SJSA1 (cell line): ENCODE measurements at places on chromosomes 3 and 15.

- DNase-seq = no peak
These were observed 28.3 kb upstream of the MYZAP start for GRCh38 chr15:57563416-57563815.

- DNase-seq = no peak
These were observed 268.4 kb upstream of the CHRM5 start for GRCh38 chr15:33699691-33700447.

DNA sequence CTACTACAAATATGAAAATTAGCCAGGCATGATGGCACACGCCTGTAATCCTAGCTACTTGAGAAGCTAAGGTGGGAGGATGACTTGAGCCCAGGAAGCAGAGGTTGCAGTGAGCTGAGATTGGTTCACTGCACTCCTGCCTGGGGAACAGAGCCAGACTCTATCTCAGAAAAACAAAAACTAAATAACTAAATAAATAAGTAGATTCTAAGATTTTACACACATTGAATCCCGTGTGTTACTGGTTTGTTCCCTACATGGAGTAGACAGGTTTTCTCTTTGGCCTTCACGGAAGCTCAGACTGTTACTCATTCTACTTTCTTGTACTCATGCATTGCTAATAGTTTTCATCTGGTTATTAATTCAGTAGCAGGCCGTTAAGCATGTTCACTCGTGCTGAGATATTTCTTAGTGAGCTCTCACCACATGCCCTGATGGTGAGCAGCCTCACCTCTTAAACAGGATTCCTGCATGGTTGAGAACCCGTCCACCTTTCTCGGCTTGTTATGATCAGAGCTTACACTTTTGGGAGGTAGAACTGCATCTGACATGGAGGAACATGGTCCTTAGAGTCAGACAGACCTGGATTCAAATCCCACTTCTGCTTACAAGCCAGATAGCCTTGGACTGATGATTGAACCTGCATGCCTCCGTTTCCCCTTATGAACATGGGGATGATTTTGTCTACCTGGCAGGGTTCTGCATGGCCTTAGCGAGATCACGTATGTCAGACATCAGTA is 49.1 kb downstream of the CMTM7 start:
- no peak for DNase-seq

GRCh38 chr3:76554707-76555106 is 485.2 kb upstream of the ROBO2 start:
- DNase-seq = no peak

DNA sequence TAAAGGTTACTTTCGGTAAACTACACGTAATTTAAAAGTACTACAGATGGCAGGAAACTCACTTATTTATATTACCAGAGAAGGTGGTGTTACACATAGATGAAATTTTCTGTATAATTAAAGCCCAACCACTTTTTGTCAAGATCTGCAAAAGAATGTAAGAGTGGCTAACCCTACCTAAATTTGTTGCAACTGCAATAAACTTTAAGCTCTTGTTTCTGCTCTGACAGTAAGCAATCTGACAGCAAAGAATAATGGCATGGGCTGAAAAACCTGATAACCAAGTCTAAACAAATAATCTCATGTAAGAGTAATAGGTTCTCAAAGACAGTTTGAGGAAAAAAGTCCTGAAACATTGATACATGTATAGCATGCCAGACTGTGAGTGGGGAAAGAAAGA is 897.3 kb downstream of the TUSC7 start:
- no peak for DNase-seq

- DNase-seq = no peak
These were observed 503 bp downstream of the HLTF start for GRCh38 chr3:149085828-149086231.

DNA sequence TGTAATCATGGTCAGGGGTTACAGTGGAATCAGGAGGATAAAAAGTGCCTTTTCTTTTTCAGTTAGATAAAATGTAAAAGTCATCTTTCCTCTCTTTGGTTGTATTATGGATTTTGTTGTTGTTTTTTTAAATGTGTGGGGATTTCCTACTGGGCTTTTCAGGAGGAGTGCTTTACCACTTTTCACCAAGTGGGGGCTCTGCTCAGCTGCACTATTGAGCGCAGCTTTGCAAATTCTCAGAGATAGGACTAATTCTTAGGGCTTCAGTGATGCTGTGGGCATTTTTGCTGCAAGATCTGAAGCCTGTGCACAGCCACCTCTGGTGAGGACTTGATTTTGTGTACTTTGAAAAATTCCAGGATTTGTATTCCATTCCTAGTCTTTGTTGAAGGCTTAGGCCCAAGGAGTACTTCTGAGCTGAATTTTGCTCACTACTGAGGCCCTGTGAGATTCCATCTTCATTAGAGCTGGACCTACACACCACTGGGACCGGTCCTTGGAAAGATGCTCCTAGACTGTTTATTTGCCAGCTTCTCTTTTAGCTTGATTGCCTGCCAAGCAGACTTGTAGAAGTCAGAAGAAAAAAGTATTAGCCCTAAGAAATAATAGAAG is 7.5 kb downstream of the GNB5 start:
- DNase-seq = peak; percentile 28

- no peak for DNase-seq
These were observed 5.0 kb upstream of the MBNL1 start for GRCh38 chr3:152263711-152264110.

GRCh38 chr15:81029414-81030300 is 28.9 kb downstream of the TLNRD1 start:
- no peak for DNase-seq

DNA sequence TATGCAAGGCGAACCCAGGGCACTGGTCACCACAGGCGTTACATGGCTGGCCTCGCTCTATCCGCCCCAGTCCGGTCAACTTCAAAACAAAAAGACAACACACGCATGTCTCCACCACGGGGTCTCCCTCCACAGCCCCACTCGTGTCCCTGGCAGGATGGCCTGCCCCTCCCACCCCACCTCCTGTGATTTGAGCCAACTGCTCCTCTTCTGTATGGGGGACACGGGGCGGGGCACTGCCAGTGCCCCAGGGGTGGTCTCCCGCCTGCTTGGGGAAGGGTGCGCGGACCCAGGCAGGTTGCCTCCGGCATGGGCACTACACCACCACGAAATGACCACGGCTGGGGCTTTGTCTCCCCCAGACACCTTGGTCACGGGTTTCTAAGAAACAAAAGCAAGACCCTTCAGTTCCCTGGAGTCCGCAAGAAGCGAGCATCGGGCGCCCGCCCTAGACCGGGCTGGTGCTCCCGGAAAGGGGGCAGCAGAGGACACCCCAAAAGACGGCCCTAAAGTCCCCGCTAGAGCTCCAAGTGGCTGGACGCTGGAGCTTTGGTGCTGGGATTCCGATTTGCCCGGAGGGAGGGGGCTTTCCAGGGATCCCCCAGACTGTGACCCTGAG is 219.3 kb upstream of the PRICKLE2 start:
- no peak for DNase-seq

GRCh38 chr15:39239562-39239961 is 341.3 kb upstream of the THBS1 start:
- DNase-seq = no peak

GRCh38 chr3:172156586-172156955 is 117.2 kb downstream of the FNDC3B start:
- DNase-seq = no peak
